Fibroblast of gingiva (primary cell): ENCODE measurements at places on chromosomes 1 and 21.

DNA sequence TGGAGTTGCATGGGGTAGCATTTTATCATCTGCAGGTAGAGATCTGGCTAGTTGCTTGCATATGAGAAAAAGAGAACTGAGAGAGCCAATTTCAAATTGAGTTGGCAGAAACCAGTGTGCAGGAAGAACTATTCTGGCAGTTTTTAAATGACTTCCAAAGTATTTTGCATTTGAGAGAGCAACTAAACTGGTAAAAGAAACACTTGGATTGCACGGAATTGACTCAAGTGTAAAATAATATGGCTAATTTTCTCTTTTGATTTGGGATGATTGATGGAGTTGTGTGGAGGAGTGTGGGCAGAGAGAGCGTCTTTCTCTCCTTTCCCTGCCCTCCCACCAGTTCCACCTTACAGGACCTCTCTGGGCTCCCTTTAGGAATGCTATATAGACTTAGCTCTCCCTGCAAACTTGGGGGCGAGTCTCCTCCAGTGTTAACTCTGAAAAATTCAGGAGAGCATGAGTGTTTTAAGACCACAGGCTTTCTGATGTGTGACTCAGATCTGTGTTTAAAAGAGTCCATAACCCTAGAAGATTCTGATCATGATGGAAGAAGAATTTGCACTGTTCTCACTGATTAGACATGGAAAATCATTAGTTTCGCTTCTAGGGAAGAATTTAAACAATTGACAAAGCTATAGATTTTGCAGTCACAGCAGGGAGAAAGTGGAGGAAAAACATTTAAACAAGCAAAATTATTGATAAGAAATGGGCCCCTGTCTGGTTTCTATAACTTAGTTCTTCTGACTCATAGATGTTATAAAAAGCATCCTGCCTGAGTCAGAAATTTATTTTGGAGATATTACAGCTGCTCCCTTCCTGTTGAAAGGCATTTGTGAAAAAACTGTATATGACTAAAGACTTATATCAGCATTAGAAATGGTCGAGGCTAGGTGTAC lies 24.9 kb upstream of the CTBS start:
- peak; percentile 49 for DNase-seq

- DNase-seq = no peak
Measured at GRCh38 chr1:114118351-114118990, 35.2 kb downstream of the SYT6 start.

GRCh38 chr1:85386068-85386722 lies 78.8 kb downstream of the DDAH1 start:
- DNase-seq = no peak

- DNase-seq = no peak
Measured at GRCh38 chr21:44969066-44969670, 29.3 kb downstream of the SLX9 start.

DNA sequence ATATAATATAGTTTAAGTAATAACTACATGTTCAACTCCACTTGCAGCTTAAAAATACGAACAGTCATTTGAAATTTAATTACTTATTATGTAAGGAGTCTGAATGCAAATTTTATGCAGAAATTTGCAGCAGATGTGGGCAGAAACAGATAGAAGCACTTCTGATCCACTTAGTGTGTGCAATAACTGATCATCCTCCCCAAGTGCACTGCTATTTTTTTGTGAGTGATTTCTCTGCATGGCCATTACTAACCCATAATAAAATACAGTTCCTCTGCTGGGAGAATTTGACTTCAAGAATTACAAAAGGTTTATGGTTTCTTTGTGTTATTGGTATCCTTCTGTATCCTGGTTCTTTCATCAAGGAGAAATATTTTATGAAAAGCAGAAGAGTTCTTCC lies 611.5 kb upstream of the RGS18 start:
- no peak for DNase-seq

- no peak for DNase-seq
Measured at GRCh38 chr1:58699011-58699762, 675 bp downstream of the MYSM1 start.

GRCh38 chr1:27664291-27664690 lies 7.7 kb downstream of the IFI6 start:
- DNase-seq = no peak

GRCh38 chr21:33116676-33117075 lies 46.7 kb downstream of the OLIG1 start:
- DNase-seq = no peak

GRCh38 chr1:207298636-207299398 lies 22.7 kb upstream of the CD55 start:
- peak; percentile 50 for DNase-seq

DNA sequence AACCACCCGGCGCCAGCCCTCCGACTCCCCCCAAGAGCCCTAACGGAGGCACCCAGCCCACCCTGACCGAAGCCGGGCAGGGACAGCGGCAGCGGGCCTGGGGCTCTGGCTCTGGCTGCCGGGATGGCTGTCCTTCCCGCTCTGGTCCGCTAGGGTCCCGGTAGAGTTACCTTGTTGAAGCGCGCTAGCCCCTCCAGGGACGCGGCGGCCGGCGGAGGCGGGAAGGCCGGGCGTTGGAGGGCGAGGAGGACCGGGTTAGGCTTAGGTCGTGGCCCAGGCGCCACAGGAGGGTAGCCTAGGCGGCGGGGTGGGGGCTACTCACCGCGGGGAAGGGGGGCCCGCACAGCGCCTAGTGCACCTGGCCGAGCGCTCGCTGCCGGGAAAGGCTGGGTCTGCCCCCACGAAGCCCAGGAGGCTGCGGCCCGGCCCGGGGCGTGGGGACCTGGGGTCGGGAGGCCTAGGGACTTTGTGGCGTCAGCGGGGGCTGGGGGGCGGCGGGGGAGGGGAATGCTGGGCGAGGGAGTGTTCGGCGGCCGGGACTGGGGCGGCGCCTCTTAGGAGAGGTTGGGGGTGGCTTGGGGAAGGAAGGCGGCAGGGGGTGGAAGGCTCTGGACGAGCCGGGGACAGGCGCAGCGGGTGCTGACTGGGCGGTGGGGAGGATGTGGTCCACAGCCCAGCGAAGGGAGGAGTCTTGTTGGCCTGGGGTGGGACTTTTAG lies at the start of gene TRIM17:
Gene TRIM17 (minus strand): TSS at position 645 of the 717 bp plus-strand sequence. CDS start 1,789 bp downstream, outside the sequence.
- DNase-seq = no peak

DNA sequence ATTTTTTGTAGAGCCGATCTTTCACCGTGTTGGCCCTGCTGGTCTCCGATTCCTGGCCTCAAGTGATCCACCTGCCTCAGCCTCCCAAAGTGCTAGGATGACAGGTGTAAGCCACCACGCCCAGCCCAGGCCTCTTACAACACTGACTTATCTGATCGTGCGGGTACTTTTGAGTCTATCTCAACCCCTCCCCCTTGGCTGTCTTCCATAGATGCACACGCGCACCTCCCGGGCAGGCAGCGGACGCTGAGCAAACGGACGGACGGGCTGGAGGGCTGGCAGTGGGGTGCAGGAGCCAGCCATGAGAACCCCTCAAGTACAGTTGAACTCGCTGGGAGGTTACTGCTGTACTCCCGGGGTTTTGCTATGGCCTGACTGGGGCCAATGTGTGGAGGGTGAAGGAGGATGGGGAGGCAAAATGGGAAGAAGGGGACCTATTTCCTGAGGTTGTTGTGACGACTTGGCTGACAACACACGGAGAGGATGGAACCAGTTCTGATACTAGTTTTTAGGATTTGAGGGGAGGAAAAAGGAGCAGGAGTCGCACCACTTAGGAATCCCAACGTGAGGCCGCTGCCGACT lies 959 bp downstream of the CD58 start:
- no peak for DNase-seq

DNA sequence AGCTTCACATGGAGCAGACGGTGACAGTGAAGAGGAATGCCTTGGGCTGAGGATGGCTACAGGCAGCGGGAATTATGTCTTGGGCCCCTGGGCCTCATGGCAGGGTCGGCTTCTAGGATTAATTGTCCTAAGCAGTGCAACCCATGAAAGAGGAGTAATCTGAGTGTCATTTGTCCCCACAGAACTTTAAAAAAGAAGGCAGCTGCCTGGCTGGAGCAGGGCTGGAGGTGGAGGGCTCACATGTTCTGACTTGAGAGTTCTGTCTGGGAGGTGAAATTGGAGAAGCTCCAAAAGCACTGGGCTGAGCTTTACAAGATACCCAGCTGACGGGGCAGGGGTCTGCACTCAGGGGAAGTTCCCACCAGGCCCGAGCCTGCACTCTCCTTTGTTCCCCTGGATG lies 22.6 kb downstream of the CACNA1S start:
- DNase-seq = no peak

- no peak for DNase-seq
Measured at GRCh38 chr1:191284175-191284574, 806.5 kb upstream of the BRINP3 start.

GRCh38 chr1:184753608-184754475 lies 816 bp downstream of the EDEM3 start:
- DNase-seq = peak; percentile 3

DNA sequence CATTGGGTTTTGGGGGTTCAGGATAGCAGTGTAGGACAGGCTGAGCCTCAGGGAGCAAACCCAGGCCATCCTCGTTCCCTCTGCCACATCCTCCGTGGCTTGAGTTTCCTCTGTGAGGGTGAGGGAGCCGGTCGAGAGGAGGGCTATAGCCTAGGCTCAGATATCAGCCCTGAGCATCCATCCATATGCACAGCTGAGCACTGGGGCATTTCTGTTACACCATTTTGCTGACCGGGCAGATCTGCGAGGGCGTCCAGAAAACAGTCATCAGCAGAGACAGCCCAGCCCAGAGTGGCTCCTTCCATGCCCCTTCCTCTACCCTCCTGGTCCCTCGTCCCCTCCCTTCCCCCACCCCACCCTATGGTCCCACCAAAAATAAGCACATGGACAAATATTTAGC lies 53.5 kb downstream of the PTPRF start:
- no peak for DNase-seq

DNA sequence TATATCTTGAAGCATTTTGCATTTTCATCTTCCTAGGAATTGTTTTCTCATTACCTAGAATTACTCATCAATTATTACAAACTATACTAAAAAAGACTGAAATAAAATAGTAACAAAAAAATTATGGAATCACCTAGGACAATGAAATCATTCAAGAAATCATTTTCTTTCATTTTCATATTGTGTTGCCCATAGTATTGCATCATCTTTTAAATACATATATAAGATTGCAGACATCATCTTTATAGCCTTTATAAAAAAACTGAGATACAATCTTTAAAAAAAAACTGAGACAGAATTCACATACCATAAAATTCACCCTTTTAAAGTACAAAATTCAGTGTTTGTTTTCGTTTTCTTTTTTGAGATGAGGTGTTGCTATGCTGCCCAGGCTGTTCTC lies 29.6 kb downstream of the GDAP2 start:
- no peak for DNase-seq

DNA sequence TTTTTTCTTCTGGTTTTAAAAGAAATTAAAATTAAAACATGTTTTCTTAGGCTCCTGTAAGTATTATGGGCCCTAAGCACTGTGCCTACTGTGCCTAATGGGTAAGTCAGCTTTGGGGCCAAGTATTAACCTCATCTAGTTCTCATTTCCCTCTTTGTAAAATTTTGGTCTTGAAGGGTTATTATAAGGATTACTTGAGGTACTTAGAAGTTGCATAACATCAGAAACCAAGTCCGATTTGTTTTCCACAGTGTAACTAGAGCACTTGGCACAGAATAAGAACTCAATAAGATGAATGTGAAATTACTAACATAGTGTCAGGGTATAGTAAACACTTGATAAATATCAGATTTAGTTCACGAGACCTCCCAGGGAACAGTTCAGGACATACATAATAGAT lies 16.4 kb upstream of the OSBPL9 start:
- DNase-seq = peak; percentile 25

- peak; percentile 15 for DNase-seq
Measured at GRCh38 chr1:25080294-25081209, 150.5 kb upstream of the RUNX3 start.

DNA sequence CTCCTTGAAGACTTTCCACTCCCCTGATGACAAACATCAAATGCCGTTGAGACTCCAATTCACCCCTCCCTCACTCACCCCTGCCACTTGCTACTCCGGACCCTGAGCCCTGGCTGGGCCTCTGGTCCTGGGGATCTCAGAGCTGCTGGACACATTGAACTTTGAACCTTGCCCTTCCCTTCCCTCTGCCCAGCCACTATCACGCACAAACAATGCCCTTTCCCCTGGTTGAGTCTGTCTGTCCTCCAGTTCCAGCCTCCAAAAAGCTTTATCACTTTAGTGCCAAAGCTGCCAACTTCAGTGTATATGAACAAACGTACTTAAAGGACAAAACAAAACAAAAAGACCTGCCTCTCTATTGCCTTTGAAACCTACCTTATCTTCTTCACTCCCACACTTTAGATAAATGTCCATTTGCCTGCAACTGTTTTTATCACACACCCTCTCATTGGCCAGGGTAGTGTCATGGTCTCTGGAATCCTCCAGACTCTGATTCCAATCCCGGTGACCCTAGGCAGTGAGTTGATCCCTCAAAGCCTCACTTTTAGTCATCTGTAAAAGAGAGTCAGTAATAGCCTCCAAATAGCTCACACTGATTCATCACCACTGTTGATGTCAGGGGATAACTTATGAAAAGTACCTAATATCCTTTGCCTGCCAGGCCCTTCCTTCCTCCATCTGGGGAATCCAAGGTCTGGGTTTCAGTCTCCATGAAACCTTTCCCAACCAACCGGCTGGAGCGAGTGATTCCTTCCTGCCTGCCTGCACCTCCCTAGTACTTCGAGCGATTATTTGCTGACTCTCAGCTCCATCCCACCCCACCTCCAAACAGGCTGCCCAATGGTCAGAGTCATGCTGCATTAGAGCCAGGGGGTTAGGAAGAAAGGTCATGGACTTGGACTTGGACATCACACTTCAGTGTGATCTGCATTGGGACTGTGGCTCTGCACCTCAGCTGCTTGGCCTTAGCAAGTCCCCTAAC lies 15.9 kb upstream of the SPOCD1 start:
- no peak for DNase-seq

- no peak for DNase-seq
Measured at GRCh38 chr21:45430521-45431501, 25.8 kb downstream of the COL18A1 start.

GRCh38 chr1:88509379-88509778 lies 174.7 kb upstream of the PKN2 start:
- DNase-seq = no peak

DNA sequence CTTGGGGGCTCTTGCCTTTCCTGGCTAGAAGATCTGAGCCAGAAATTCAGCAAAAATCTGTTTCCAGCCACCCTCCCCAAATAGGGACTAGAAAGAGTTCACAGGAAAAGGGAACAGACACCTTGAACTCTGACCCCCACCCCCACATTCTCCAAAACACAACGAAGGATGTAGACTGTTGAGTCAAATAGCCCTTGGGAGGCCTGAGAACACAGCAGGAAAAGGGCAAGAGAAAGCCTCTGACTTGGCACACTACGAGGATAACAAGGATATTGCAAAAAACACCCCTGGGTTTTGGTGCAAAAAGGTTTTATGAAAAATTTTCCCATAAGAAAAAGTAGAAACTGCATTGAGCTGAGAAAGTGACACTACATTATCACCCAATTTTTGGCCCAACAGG lies 1.9 kb upstream of the YRDC start:
- peak; percentile 47 for DNase-seq

DNA sequence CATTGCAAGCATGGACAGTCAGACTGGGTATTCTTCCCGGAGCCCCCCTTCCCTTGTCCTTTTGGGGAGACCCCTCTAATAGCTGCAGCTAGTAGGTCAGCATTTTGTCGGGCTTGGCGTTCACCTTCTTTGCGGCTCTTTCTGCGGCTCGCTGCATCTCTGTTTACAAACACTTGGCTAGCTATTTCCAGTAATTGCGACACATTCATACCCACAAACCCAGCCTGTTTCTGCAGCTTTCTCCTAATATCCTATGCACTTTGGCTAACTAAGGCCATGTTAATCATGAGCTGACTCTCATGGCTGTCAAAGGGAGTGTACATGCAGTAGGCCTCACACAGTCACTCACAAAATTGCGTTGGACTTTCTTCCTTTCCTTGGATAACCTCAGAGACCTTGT lies 716.4 kb downstream of the AMY1C start:
- no peak for DNase-seq

- DNase-seq = peak; percentile 37
Measured at GRCh38 chr1:84869720-84870119, 23.3 kb downstream of the LPAR3 start.
